ENCODE measurements at places on chromosomes 1 and 21. TPM values are rescaled to one million over a fixed set of nuclear protein-coding genes. Genes with fewer than 3 reads are reported as not detected.
A peak's percentile ranks its signal among the peaks of the same experiment; 100 is the strongest.

GRCh38 chr1:111474106-111474505 lies 322 bp downstream of the C1orf162 start:
- no peak for DNase-seq

DNA sequence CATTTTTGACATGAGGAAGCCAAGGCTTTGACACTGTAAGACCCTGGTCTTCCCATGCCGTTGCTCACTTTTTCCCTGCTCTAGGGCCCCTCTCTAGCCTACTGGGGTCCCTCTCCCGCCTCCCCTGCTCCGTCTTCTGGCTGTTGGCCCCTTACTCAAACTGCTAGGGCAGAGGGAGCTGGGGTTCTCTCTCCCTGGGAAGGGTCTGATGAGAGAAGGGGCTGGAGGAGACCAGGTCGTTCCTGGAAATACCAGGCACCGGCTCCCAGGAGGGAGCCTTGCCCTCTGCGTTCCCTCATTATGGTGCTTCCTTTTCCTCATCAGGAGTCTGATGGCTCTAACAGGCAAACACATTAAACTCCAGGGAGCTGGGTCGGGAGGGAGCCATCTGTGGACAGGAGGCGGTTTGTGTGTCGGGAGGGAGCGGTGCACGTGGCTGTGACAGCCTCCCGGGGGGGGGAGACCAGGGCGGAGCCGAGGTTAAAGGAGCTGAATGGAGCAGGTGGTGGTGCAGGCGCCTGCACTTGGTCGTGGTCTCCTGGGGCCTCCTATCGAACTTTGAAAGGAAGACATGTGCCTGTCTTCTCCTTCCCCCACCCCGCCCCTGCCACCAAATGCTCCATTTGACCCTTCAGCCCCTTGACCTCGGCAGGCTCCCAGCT lies 35.4 kb upstream of the LHX4 start:
- DNase-seq = no peak

- DNase-seq = no peak
Observed at GRCh38 chr21:44626262-44626661, 631 bp upstream of the KRTAP10-9 start.

DNA sequence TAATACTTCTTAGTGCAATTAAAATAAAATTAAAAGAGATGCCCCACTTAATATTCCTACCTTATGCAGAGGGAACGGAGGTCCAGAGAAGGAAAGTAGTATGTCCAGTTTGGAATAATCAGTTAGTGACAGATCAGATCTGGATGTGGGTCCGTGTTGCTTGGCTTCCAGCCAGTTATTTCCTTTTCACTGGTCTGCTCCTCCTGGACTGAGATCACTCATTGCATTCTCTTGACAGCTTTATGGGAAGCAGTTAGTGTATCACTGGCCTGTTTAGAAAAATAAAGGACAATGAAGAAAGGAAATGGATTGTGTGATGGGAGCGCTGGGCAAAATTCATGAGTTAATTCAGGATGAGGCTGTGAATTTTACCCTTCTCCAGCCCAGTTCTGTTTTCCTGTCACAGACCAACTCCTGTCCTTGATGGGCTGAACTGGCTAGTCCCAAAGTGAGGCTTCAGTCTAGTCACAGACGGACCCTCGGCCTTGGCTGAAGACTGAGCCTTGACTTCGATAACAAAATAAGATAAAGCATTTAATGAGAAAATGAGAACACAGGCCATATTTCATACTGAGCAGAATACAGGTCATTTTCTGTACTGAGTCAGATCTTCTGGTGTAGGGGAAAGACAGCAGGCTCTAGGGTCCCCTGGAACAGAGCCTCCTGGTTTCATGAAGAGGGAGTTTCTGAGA lies 85.2 kb upstream of the TRABD2B start:
- DNase-seq = peak; percentile 41

- no peak for DNase-seq
Observed at GRCh38 chr1:36327421-36328087, 4.1 kb upstream of the EVA1B start.

- DNase-seq = peak; percentile 96
Observed at GRCh38 chr1:28232558-28233263, at the start of gene DNAJC8. Gene DNAJC8, minus strand, starts transcription at chr1:28233029. Its CDS starts 31 bp downstream, at chr1:28232998.

DNA sequence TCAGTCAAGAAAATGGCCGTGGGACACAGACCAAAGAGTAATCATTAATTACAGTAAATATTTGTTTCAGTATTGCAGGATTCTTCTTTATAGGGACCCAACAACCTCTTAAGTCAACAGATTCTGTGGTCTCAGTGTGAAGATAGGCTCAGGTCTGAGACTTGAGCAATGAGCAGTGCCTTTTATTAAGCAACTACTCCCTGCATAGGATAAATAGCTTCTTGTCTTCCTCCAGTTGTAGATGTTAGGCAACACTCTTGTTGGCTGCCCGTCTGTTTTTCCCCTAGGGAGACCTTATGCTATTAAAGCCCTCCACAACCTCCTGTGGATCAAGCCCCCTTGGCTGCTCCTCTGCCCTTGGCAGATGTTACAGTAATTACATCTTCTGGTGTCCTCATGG lies 1.8 kb upstream of the OMA1 start:
- no peak for DNase-seq

- no peak for DNase-seq
Observed at GRCh38 chr1:228313536-228314277, 92.9 kb downstream of the TRIM11 start.

- no peak for DNase-seq
Observed at GRCh38 chr1:46065405-46065804, 67.0 kb downstream of the PIK3R3 start.

DNA sequence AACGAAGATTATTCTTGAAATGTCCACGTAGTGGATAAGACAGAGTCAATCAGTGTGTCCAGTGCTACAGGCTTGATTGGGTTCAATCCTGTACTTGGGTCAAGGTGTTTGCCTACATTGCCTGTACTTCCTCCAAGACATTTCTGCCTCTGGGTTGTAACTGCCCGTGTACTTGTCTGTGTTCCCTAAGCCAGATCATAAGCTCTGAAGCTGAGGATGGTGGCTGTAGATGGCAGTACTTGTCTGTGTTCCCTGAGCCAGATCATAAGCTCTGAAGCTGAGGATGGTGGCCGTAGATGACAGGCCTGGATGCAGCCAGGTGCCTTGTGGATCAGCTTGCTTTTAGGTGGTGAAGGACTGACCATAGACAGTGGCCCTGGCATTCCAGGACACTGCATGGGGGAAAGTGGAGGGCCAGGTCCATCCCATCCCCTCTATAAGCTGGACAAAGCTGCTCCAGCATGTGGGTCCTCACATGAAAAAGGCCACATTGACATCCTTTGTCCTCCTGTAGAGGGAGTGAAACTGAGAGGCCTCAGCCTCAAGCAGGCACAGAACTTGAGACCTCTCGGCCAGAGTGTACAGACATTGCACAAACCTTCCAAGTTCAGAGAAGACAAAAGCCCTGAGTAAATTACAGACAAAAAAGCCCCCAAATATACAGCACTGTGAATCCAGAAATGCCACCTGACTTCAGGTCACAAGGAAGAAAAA lies 2.0 kb upstream of the SRM start:
- DNase-seq = no peak

GRCh38 chr1:59561796-59562195 lies 253.0 kb upstream of the HOOK1 start:
- no peak for DNase-seq

- no peak for DNase-seq
Observed at GRCh38 chr1:108570128-108570527, 10.2 kb downstream of the EEIG2 start.

- DNase-seq = no peak
Observed at GRCh38 chr1:179702946-179703539, 40.0 kb upstream of the FAM163A start.

DNA sequence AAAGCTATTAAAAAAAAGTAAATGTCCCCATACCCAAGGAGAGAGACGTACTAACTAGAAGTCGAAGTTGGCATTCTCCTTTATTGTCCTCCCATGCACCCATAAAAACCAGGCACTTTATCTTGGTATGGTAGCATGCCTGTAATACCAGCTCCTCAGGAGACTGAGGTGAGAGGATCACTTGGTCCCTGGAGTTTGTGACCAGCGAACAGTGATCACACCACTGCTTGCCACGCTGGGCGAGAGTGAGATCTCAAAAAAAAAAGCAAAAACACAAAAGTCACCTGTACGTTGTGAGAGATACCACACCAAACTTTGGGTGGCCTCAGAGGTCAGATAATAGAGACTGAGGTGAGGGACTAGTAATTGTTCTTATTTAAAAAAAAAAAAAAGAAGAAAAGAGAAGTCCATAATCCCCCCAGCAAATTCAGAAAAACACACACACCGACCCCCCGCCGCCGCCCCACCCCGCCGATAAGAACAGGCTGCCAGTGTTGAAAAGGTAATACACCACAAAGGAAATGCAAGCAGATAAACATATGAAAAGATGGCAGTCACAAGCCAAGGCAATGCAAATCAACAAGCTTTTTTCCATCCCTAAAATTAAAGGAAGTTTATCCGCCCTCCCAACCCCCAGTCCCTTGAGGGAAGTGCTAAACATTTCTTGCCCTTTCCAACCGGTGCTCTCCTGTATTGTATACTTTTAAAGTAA lies 3.6 kb downstream of the L1TD1 start:
- DNase-seq = no peak

- no peak for DNase-seq
Observed at GRCh38 chr1:3531928-3532327, 77.5 kb downstream of the ARHGEF16 start.

GRCh38 chr21:34835526-34835925 lies 166.7 kb downstream of the CLIC6 start:
- peak; percentile 68 for DNase-seq

The SPRR1A gene
- 13.8 TPM for total RNA-seq

The PADI2 gene
- total RNA-seq = 1.8 TPM

The ADAMTS5 gene
- total RNA-seq = 10.3 TPM

The LEFTY1 gene
- 0.60 TPM for total RNA-seq

The FAAH gene
- 62.9 TPM for total RNA-seq

The DDOST gene
- 163 TPM for total RNA-seq

The CELA2A gene
- total RNA-seq = 0.44 TPM
